Metanephros (tissue), 2 donors: ENCODE measurements at places on chromosomes 2 and 18. TPM values are rescaled to one million over a fixed set of nuclear protein-coding genes. Genes with fewer than 3 reads are reported as not detected.

Gene CKAP2L
- total RNA-seq = 8.2 TPM

Gene EGR4
- total RNA-seq = not detected

Gene HJURP
- total RNA-seq = 13.3 TPM

Gene PSMA8
- not detected for total RNA-seq

Gene CHRND
- 5.5 TPM for total RNA-seq

Gene POTEC
- total RNA-seq = not detected
